Stromal cell of bone marrow (primary cell): ENCODE measurements at places on chromosomes 5 and 9.

DNA sequence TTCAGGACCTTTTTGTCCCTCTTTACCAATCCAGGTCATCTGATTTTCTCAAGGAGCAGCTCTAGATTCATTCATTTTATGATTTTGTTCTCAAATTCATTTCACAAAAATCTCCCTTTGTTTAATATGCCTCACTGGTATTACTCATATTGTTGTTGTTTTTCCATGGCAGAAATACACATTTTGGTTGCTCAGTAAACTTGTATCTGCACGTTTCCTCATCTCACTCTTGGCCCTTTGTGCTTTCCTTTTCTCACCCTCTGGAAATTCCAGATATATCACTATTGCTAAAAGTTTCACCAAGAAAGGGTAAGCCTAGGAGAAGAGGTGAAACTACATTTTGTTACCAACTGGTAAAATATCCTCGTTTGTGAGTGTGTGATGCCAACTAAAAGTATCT, 14.8 kb downstream of the ASPN start:
- no peak for DNase-seq

- no peak for DNase-seq
Observed at GRCh38 chr5:141639357-141640050, 2.7 kb downstream of the RELL2 start.

DNA sequence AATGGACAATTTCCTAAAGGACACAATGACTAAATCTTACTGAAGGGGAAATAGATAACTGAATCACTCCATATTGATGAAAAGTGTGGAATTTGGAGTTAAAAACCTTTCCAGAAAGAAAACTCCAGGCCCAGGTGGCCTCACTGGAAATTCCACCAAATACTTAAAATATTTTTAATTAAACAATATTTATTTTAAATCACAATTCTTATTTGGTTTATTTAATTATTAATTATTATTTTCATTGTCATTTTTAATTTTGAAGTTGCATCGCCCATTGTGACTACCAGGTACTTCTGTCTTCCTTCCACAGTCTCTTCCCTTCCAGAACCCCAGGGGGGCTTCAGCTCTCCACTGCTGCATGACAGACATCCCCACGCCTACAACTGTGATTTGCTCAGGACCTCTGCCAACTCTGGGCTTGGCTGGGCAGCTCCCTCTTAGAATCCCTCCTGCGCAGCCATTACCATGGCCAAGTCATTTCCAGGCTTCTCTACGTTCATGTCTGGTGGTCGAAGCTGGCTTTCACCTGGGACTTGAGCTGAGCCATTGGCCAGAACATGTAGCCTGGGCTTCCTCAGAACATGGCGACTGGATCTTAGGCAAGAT, 16.4 kb upstream of the GADD45G start:
- no peak for DNase-seq

DNA sequence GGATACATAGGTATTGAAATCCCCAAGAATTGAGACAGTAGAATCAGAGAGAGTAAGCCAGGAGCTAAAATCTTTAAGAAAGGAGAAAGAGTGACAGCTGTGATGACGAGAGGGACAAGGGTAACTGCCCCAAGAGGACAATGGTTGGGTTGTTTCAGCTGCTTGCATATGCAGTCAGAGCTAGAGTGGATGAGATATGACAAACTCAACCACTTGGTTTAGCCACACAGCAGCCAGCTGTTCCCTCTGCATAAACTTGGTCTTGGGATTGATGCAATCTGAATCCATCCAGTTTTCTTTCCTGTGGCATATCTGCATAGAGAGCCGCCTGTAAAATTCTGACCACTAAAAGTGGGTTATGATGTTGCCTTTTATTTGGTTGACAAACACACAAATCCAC, 100.7 kb downstream of the ZNF622 start:
- no peak for DNase-seq

DNA sequence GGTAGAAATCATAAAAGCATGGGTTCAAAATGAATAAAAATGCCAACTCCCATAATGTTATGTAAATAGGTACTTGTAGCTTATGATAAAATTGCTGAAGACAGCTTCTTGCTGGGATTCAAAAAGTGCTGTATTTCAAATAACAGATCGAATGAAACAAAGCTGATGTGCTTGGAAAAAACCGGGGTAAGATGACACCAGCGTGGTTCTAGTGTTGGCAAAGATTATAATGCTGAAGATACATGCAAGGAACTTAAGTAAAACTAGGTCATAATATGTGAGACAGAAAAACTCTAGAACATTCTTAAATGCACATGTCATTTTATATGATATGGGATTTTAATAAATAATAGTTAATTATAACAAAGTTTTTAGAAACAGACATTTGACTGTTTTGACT, 44.4 kb upstream of the APC start:
- no peak for DNase-seq

DNA sequence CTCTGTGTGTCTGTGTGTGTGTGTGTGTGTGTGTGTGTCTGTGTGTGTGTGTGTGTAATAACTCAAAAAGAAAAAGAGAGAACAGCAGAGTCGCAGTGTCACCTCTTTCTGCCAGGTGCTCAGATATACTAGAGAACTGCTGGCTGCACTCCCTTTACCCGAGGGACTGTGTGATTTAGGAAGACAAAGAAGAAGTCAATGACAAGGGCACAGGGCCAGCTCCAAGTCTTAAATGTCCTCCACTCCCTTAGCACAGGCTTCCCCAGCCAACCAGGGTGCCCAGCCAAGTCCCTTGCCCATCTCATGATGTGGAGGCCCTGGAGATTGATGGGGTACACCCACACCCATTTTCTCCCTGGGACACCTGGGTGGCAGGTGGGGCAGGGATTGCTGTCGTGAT, 8.7 kb downstream of the CCNJL start:
- no peak for DNase-seq

DNA sequence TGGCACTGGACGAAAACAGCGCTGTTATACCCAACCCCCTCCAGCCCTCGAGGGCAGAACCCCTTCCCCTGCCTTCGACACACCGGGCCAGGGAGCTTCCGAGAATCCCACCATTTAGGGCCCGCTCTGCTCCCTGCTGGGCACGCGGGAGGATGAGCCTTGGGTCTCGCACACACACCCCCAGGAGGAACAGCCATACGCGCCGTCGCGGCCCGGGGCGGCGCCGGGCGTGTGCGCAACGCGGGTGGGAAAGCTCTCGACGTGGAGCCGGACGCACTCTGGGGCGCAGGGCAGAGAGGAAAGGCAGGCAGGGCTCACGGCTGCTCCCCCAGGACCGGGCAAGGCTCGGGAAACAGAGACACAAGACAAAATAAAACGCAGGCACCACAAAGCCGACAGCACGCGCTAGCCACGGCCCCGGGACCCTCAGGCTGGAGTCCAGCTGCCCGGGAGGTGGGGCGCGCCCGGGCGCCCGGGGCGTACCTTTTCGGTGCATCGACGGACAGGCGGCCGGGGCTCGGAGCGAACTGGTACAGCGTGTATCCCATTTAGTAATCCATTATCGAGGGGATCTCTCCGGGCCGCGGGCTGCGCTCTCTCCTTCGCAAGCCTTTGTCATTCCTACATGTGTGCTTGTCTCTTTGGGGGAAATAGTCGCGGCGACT, 789 bp downstream of the SEMA6A start:
- DNase-seq = no peak

DNA sequence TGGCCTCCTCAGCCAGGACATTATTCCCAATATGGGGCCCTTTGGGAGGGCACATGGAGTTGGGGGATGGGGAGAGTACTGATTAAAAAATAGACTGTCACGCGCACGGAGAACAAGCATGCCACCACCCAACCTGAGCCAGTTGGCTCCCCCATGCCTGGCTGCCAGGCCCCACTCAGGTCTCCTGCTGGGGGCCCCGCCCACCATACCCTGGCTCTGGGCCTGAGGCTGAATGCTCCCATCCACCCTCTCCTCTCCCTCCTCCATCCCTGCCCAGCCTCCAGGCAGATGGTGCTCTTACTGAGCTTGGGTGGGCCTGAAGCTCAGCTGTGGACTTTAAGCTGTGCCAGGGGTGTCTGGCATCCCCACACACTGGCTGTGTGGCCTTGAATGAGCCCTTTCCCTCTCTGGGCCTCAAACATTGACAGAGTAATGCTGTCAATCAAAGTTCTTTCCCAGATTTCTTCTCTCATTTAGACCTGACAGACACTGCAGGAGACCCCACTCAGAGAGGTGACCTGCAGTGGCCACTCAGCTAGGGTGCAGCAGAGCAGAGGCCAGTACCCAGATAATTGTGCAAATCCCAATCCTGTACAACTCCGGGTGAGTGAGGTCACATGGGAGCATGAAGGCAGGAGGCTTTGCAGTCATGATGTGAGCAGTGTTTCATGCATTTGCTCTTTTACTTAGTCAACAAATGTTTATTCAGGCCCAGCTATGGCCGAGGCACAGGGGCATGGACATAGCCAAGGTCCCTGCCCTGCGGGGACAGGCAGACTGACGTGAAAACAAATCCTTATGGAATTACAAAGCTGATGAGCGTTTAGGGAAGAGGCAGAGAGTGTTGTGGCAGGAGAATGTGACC, 9.8 kb upstream of the SYNPO start:
- DNase-seq = no peak
